MM.1S (cell line): ENCODE measurements at places on chromosomes 4 and X.

DNA sequence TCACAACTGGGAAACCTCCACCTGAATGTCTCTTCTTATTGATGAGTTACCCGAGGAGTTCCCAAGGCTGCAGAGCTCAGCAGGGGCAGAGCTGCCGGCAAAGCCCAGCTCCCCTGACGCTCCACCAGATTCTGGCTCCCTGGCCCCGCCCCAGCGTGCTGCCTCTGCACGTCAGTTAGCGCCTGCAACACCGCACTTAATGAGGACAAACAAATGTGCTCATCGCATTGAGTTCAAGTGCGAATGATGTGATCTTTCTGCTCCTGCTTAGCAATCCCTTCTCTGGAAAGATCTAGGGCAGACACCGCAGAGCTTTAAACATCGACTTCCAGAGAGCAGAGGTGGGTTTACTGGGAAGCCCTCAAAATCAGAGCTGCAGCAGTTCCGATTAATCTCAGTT lies 55.5 kb upstream of the FBXW7 start:
- DNase-seq, result no peak

GRCh38 chrX:81367291-81367690 lies 165.4 kb downstream of the SH3BGRL start:
- DNase-seq, result no peak

DNA sequence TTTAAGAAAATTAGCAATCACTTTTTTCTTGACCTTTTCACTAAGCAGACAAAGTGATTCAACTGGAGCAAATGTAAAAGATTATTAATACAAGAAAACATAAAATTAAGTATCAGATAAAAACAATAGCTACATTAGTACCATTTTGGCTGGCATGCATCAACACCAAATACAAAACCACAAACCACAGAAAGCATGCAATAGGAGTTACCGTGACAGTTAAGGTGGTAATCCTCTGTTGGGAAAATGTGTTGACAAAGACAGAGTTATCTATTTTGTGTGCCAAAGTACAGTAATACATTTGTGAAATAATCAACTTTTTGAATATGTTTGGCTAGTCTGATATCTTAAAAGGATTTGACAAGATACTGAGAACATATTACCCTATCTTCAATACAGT lies 89.8 kb upstream of the ETNPPL start:
- peak; percentile 86 for DNase-seq

- DNase-seq, result peak; percentile 66
Observed at GRCh38 chr4:158949099-158949498, 153.8 kb upstream of the RAPGEF2 start.

GRCh38 chr4:141905751-141906150 lies 269.4 kb downstream of the IL15 start:
- DNase-seq, result no peak

- no peak for DNase-seq
Observed at GRCh38 chr4:142824368-142824767, 21.7 kb downstream of the INPP4B start.

DNA sequence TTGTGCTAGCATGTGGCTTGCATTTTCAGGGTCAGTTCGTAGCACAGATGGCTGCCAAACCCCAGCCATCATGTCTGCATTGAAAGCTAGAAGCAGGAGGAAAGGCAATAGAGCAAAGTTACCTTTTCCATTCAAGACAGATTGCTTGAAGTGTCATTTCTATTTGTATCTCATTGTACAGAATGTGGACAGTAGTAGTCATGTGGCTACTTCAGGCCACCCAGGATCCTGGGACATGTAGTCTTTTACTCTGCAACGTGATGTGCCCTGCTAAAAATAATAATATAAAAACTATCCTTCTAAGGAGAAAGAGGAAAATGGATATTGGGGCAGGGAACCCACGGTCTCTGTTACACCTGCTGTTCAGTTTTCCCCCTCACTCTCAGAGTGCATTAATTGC lies 118.4 kb downstream of the RAPGEF2 start:
- DNase-seq, result no peak

- DNase-seq, result no peak
Observed at GRCh38 chr4:2935762-2936743, 27.2 kb downstream of the NOP14 start.

GRCh38 chr4:41815473-41815872 lies 66.9 kb upstream of the PHOX2B start:
- no peak for DNase-seq

DNA sequence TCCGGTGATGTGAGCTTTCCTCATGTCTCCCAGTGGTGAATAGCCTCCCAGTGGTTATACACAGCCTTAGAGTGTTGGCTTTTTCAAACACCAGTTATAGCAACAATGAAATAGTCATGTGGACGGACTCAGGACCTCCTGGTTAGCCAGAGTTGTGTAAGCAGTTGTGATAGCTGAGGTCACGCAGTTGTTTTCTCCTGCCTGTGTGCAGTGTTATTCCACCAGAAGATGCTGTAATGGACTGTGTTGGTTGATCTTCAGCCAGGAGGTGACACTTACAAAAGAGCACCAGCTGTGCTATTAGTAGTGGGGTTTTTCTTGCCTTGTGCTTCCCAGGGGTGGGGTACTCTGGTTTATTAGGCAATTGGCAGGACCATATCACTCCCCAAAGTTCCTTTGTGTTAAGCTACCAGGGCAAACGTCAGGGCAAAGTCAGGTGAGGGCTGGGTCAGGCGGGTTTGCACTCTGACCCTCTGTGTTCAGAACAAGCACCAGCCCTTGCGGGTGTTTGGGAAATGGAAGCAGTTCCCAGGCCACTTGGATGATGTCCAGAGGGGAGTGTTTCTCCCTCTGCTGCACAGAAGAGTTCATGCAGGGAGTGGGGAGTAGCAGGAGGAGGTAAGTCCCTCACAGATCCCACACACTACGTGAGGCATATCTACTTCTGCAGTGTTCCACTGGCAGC lies 252.6 kb downstream of the TMEM47 start:
- DNase-seq, result no peak

- DNase-seq, result peak; percentile 7
Observed at GRCh38 chr4:143381189-143382118, 44.8 kb downstream of the GAB1 start.

DNA sequence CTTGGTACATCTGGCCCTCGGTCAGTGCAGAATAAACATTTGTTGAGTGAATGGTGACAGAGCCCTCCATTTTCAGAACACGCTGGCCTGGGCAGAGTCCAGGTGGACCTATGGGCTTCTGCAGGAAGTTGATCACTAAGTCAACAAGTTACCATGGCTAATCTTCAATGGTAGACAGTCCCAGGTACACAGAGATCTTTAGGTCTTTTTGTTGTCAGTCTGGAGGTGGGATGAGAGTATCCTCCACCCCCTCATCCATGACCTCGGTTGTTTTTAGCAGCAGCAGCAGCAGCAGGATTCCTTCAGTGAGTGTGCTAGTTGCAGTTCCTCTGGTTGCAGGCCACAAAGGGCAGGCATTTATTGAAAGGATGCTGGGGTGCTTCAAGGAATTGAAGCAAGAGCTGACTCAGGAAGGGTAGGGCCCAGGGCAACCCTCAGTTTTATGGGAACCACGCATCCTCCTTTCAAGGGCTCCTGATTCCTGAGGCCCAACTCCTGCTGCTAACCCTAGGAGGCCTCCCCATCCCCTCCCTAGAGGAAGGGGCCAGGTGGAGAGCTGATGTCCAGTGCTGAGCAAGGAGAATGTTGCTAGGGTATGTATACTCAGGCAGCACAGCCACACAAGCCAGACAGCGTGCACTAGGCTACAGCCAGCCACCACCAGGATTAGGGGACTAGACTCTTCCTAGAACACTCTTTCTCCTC lies 1.7 kb upstream of the USP27X start:
- no peak for DNase-seq

DNA sequence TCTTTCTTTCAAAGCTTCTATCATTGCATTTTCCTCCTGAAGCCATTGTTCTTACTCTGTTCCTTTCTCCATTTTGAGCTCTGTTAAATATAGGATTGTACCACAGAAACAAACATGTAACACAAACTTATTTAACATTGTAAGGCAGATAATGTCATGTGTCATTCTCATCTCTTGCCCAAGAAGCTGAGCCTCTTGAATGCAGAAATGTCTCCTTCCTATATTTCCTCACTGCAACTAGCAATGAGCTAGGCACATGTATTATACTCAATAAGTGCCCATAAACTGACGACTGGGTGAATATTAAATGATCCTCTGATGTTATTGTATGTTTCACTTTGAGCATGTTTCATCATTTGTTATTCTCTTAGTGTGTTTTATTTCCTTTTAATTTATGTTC lies 56.7 kb upstream of the SLC7A11 start:
- DNase-seq, result no peak

GRCh38 chr4:56183344-56183959 lies 203.8 kb downstream of the AASDH start:
- peak; percentile 45 for DNase-seq

GRCh38 chrX:150150076-150150779 lies 211.9 kb upstream of the EOLA2 start:
- no peak for DNase-seq

- no peak for DNase-seq
Observed at GRCh38 chr4:113907559-113907958, 71.9 kb downstream of the ARSJ start.

- no peak for DNase-seq
Observed at GRCh38 chrX:70079870-70080269, 17.6 kb downstream of the OTUD6A start.

GRCh38 chrX:95291561-95291960 lies 1393.1 kb upstream of the DIAPH2 start:
- no peak for DNase-seq

GRCh38 chrX:150934453-150934852 lies 36.0 kb upstream of the CD99L2 start:
- no peak for DNase-seq

- DNase-seq, result no peak
Observed at GRCh38 chr4:123352240-123352945, 44.2 kb upstream of the SPRY1 start.
